WTC11 (cell line): ENCODE measurements at places on chromosomes 16 and 17.

GRCh38 chr16:4972938-4973587 lies 14.9 kb downstream of the SEC14L5 start:
- DNase-seq, result no peak

- no peak for DNase-seq
Observed at GRCh38 chr17:36752096-36752888, 150.9 kb downstream of the MRM1 start.

- DNase-seq, result no peak
Observed at GRCh38 chr17:37567137-37567536, 42.1 kb downstream of the SYNRG start.

- DNase-seq, result no peak
Observed at GRCh38 chr17:14107889-14108288, 38.6 kb downstream of the COX10 start.

GRCh38 chr17:50911890-50912289 lies 45.7 kb upstream of the TOB1 start:
- DNase-seq, result no peak

- no peak for DNase-seq
Observed at GRCh38 chr16:72677662-72678447, 370.1 kb downstream of the ZFHX3 start.

GRCh38 chr16:17723531-17724134 lies 252.9 kb upstream of the XYLT1 start:
- no peak for DNase-seq

DNA sequence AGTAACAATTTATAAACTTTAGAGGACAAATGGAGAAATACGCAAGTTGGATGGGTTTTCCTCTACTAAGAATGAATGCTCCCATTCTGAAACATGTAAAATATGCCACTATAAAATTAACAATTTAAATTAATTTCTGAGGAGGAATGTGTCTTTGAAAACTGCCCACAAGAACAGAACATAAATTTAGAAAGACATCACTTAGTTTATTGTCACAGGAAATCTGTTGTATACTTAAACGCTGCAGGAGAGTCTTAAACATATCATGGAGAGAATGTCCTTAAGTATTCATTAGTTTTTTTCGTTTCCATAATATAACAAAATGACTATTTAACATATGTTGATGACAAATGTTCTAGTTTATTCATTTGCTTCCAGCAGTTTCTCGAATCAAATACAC lies 29.6 kb downstream of the USP32 start:
- no peak for DNase-seq

DNA sequence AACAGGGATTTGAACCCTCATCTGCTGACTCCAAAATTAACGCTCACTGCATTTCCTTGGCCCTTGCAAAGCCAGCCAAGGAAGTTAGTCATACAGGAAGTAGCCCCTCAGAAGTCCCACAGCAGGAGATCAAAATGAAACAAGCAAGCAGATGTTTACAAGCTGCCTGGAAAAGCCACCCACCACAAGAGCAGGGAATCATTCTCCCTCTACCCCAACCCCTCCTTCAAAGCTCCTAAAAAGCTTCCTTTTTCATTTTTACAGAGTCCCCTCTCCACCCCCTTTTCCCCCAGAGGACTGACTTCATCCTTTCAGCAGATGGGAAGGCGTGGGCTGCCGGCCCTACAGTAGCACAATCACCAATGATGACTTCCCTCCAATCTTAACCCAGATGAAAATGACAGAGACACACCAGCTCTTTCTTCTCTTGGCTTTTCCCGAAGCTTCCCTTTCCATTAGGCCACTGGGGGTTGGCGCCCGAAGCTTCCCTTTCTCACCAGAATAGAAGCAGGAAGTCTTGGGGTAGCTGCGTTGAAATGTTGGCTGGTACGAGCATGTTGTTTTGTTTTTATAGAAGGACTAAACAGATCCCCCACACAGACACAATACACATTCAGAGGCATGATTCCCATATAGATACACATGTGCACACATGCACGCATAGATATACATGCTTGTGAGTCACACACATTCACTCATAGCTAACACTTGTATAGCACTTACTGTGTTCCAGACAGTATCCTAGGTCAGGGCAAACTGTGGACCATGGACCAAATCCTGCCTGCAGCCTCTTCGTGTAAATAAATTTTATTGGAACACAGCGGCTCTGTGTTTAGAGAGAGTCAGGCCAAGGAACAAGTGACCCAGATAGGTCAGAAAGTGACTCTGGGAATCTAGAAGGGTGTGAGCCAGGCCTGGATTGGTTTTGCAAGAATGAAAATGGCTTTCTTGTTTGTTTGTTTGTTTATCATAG lies 17.4 kb downstream of the ITPRIPL2 start:
- no peak for DNase-seq

GRCh38 chr16:22216191-22216831 lies 10.2 kb downstream of the EEF2K start:
- no peak for DNase-seq

DNA sequence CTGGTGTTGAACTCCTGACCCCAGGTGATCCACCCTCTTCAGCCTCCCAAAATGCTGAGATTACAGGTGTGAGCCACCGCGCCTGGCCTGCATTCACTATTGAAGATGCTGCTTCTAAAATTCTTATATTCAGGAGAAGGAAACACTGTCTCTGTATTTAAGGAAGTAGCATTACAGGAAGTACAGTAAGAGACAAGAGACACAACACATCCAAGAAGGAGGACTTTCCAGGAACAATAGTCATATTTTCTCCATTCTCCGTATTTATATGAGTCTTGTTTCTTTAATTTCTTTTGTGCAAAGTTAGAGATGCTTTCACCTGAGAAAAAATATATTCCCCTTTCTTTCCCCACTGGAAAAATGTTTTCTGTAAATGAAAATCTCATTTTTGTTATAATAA lies 18.3 kb upstream of the ABCA3 start:
- no peak for DNase-seq

GRCh38 chr16:68031951-68032350 lies 8.9 kb downstream of the DUS2 start:
- DNase-seq, result no peak

GRCh38 chr17:76027159-76027839 lies at the start of gene EVPL:
EVPL (minus strand) TSS chr17:76027306; CDS start chr17:76027198, 108 bp downstream.
- no peak for DNase-seq

GRCh38 chr16:84055801-84056634 lies 13.4 kb upstream of the SLC38A8 start:
- no peak for DNase-seq

DNA sequence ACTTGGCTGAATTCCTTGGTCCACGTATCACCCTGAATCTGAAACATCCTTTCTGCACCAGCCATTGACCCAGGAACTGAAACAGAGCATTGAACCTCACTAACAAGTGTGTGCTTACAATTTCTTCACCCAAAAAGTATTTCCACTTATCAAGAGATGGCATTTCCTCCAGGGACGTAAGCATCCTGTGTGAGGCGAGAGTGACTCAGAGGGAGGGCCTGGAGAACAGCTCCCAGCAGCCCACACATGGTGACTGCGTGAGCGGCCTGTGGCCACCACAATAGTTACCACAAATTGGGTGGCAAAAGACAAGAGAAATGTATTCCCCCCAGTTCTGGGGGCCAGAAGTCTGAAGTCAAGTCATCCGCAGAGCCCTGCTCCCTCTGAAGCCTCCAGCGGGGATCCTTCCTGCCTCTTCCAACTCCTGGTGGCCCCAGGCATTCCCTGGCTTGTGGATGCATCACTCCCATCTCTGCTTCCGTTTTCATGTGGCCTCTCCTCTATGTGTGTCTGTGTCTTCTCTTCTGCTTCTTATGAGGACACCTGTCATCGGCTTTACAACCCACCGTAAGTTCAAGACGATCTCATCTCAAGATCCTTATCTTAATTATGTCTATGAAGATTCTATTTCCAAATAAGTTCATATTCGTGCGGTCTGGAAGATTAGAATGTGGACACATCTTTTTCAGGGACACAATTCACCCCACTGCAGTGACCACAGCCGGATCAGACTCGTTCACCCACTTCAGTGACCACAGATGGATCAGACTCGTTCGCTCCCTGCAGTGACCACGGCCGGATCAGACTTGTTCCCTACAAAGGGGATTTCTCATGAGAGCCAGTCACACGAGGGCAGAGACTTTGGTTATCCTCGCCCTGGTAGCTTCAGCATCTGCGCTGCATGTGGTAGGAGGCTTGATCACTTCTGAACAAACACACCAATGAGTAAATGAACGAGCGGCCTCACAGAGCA lies 122.6 kb upstream of the FOXF1 start:
- DNase-seq, result no peak

DNA sequence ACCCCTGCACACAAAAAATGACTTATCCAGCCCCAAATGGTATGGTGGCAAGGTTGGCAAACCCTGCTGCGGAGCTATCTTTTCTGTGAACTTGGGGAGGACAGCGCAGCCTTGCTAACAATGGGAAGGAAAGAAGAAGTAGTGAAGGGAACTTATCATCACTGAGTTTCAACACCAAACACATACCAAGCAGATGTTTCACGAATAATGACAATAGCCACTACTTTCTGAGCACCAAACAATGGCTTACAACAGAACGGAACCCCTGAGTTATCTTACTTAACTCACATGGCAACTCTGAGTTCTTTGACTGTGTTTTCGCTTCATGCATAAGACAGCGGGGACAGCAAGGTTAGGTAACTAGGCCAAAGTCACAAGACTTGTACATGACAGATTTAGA lies 148.9 kb downstream of the XYLT1 start:
- no peak for DNase-seq

GRCh38 chr16:28131743-28132393 lies 68.4 kb upstream of the GSG1L start:
- DNase-seq, result no peak

- no peak for DNase-seq
Observed at GRCh38 chr16:6977916-6978315, 354.7 kb upstream of the RBFOX1 start.

- DNase-seq, result no peak
Observed at GRCh38 chr17:82053556-82054263, 2.0 kb downstream of the GPS1 start.

DNA sequence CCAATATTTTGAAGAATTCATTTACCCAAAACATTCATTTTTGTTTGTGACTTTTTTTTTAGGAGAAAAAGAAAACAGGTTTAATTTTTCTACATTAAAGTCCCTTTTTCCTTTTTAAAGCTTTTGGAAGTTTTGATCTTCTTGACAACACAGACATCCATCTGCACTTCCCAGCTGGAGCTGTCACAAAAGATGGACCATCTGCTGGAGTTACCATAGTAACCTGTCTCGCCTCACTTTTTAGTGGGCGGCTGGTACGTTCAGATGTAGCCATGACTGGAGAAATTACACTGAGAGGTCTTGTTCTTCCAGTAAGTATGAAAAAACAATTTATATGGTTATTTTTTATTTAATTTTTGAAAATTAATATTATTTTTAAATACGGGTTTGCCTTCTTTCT lies 37.2 kb downstream of the SIAH1 start:
- no peak for DNase-seq

GRCh38 chr16:48383877-48384519 lies 1.2 kb downstream of the SIAH1 start:
- DNase-seq, result no peak

DNA sequence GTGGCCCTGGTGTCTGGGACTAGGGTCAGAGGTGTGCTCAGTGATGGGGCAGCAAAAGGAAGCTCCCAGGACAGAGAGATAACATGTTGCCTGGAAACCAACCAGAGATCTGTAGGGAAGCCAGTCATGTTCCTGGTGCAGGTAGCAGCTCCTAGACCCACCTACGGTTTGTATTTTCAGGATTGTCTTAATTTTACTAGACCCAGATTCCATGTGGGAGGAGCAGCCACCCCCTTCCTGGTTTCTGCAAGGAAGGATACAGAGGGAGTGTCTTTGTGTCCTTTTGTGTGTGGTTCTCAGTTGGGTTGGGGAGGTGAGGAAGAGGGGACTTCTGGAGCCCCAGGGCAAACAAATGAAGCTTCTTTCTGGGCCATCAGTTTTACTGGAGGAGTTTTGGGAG lies 53.9 kb downstream of the MGAT5B start:
- DNase-seq, result no peak

DNA sequence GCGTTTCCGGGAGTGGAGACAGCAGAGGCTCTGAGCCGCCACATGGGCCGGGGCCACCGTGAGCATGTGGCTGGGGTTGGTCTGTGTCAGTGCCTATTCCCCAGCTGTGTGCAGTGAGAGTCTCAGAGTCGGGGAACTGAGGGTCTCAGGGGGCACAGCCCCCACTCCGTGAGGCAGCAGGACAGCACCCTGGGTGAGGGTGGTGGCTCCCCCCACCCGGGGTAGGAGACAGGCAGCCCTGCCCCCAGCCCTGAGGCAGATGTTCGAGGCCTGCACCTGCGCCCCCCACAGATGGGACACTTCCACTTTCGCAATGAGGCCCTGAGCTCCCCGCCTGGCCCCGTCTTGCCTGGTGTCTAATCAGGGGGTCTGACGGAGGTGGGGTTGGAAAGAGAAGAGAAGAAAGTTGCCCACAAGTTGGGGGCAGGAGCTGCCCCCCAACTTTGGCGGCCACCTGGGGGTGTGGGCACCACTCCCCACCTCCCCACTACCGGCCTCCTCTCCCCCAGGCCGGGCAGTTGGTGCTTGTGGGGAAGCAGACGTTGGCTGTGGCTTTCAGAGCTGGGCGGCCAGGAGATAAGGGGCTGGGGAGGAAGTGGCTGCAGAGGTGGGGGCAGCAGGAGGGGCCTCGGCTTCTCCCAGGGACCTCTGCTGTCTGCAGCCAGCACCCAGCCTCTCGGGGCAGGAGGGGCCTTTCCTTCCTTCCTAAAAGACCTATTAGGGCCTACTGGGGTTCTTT lies 1.8 kb upstream of the CBFA2T3 start:
- DNase-seq, result no peak

DNA sequence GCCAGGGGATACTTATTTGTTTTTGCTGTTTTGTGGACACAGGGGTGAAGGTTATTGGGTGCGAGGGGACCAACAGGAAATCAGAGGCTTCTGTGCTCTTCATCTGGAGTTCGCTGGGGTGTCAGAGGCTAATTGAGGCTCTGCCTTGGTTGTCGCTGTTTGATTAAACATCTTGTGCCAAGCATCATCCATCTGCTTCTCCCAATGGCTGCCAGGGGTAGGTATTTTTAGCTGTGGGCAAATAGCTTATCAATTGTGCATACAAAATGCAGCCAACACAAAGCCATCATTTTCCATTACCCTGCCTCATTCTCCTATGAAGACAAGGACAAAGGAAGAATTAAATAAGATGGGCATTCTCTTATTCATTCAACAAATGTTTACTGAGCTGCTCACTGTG lies 27.8 kb downstream of the GPR139 start:
- DNase-seq, result no peak

DNA sequence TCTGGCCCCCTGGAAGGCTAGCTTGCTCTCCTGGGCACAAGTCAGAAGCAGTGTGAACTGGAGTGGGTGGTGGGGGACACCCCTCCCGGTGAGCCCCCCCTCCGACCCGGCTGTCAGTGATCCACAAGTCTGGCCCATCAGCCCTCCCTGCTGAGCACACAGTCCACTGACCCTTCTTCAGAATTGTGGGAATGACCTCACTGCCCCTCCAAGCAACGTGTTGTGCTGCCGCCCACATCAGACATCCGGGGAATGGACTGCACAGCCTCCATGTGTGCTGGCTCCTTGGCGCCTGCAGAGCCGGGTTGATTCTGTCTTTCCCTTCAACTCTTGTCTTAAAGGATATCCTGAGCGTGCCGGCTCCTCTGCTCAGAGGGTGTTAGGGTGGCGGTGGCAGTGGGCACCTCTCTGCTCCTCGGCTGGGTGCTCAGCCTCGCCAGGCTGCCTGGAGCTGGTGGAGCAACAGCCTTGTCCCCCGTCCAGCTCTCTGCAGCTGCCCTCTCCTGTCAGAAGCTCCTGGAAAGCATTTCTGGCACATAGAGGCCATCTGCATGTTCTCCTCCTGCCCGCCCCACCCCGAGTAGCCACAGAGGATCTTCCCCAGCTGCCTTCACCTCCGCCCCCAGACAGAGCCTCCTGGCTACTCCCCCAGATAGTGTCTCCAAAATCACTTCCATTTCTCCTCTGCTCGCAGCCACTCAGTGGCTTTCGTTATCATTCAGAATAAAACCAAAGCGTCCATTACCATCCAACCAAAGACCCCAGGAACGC lies 19.8 kb downstream of the NPTX1 start:
- DNase-seq, result no peak
